OCI-LY7 (cell line): ENCODE measurements at places on chromosomes 6 and 20.

DNA sequence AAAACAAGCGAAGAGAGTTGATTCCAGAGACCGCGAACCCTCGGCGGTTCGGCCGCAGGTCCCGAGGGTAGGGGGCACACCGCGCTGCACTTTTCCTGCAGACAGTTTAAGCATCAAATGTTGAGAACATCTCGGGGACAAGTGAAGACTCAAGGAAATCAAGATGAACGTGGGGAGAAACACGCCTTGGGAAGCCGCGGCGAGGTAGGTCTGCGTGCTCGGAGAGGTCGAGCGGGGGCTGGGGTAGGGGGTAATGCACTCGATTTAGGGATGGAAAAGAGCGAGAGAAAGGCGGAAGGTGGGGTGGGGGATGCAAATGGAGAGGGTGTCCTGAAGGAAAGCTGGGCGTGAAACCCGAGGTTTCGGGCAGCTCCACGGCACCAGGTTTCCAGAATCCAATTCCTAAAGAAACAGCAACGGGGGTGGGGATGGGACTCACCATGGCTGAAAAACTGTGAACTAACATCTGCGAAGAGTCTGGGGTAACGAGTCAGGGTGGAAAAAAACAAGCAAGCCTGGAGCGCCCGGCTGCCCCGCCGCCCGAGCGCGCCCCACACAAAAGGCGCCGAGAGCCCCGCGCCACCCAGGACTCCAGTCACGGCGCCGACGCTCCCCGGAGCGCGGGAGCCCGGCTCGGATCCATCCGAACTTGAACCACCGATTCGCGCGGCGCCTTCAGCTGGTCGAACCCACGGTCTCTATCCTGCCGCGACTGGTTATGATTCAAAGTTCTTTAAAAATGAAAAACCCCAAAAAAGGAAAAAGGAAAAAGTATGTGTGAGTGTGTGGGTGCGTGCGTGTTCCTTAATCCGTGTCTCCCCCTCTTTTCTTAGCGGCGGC is 3.5 kb downstream of the TFAP2A start:
- DNase-seq = no peak

DNA sequence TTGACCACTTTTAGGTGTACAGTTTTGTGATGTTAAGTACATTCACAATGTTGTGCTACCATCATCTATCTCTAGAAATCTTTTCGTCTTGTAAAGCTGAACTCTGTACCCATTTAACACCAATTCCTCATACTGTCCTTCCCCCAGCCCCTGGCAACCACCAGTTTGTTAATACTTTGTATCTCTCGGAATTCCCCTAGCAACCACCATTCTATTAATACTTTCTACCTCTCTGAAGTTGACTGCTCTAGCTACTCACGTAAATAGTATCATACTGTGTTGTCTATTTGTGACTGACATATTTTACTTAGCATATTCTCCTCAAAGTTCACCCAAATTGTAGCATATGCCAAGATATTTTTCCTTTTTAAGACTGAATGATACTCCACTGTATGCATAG is 82.3 kb upstream of the CLDN20 start:
- DNase-seq = peak; percentile 48

DNA sequence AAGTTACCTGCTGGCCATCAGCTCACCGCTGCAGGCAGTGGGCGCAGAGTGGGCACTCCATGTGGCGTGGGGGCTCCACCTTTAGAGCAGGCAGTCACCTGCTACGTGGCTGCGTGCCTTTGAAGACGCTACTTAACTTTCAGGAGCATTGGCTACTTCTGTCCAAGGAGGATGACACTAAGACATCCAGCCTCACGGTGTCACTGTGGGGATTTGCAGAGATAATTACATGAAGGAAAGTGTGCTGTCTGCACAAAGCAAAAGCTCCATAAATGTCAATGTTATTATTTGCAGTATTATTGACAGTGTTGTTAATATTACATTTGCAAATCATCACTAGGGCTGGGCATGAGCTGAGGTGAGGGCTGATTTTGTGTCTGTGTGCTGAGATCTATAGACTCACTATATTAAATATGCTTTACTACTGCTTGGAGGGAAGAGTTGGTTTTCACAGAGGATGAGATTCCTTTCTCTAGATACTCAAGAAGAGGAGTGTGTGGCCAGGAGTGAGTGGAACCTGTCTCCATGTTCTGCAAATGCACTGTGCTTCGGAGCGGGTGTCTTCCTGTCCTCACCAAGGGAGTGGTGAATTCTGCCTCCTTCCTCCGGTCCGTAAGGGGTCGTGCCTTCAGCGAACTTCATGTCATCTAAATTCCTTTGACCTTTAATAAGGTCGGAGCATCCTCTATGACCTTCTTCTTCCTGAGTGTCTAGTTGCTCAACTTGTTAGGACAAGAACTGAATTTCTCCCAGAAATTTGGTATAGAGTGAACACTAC is 165.8 kb upstream of the SYNDIG1 start:
- no peak for DNase-seq

DNA sequence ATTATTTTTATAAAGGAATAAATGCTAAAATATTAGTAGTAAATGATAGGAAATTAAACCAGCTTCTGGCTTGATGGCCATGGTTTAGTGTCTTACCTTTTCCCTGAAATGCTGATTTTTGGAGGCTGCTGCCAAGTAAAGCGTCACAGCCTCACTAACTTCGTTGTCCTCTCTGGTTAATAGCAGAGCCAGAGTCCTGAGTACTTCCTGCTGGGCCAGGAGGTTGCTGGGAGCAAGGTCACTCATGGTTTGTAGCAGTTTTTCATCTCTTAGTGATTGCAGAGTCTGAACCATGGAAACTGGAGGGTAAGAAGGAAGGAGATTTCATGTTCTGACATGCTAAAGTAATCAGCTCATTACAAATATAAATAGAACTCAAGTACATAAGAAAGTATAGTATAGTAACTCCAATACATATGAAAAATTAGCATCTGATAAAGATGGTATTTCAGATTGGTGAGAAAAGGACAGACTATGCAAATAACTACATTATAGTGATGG is 26.5 kb upstream of the ARMH2 start:
- DNase-seq = no peak

DNA sequence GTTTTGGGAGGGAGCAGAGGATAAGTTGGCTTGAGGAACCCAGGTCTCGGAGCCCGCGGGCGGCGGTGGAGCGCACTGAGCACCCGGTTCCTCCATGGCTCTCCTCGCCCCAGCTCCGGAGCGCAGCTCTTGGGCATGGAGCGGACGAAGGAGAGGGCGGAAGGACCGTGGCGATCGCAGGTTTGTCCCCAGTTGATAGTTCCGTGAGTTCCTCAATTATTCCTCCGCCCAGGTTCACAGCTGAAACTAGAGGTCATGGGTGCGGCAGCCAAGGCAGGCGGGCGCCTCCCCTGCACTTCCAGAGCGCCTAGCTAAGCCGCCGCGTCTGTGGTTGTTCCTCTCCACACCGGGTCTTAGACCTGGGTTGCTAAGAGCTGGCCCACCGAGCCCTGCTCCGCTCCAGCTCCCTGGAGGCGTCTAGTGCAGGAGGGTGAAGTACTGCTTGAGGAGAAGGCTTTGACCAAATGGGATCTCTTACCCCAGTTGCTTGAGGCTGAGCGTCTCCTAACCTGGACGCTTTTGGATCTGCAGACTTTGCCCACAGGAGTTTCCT is at the start of gene HTR1B:
Gene HTR1B (minus strand): TSS at position 184 of the 553 bp plus-strand sequence. CDS start 88 bp downstream, at position 96.
- DNase-seq = no peak
